ENCODE measurements at places on chromosomes 5 and 9.

GRCh38 chr5:3564827-3565518 is 30.7 kb upstream of the IRX1 start:
- H3K4me1 ChIP-seq, result no peaks in the 10 kb centered on the region
- no peaks in the 10 kb centered on the region for H3K36me3 ChIP-seq
- DNase-seq, result no peak
- no peak overlapping the region for H3K27ac ChIP-seq

DNA sequence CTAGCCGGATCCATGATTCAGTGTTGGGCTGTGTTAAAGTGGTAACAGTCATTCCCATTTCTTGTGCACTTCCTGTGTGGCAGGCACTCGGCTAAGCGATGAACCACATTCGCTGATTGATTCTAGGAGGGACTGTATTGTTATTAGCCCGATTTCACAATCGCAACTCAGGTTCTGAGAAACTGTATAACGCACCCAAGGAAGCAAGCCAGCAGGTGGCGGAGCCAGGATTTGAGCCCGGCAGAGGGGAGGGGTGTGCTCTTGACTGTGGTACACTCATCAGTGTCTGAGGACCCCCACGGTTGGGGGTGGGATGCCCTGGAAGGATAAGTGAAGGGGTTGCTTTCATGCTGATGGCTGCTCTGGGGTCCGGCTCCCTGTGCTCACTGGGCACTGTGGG is 34.7 kb downstream of the LRSAM1 start:
- peak overlapping the region; percentile 49 for H3K4me3 ChIP-seq
- H3K36me3 ChIP-seq, result peaks cover 25% of the 10 kb centered on the region
- H3K4me1 ChIP-seq, result no peaks in the 10 kb centered on the region
- no peak overlapping the region for H3K27ac ChIP-seq
- no peak for DNase-seq
- H3K27me3 ChIP-seq, result peaks cover 3% of the 10 kb centered on the region

DNA sequence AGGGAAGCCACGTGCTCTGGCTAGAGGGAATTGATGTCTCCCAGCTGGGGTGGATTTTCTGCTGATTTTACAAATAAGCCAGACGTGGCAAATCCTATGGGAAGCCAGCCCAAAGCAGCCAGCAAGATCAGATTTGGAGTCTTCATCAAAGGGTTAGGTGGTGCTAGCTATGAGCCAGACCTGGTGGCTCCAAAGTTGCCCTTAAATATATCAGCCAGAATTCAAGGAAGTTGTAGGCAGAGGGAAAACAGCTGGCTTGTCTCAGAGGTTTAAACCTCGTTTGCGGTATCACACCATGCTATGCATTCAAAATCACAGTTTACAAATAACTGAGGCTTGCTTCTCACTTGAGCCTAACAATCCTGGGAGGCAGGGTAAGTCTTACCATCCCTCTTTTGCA is 313.2 kb downstream of the MLLT3 start:
- no peak overlapping the region for H3K4me3 ChIP-seq
- no peaks in the 10 kb centered on the region for H3K36me3 ChIP-seq
- H3K4me1 ChIP-seq, result peaks cover 15% of the 10 kb centered on the region
- no peak overlapping the region for H3K27ac ChIP-seq

DNA sequence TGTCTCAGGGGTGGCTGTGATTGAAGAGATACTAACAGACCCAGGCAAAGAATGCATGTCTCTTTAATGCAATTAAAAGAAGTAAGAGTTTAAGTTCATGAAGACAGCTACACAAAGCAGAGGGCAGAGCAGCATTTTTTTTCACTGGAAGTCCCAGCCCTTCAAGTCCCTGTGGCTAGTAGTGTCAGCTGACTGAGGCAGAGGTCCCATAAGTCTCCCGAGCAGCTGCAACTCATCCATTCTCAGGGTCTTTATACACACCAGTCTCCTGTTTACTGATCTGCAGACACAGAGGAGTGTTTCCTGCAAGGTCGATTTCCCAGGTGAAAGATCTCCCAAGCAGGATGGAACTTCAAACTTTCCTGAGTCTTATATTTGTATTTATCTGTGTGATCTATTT is 169.4 kb upstream of the GLRA1 start:
- H3K4me1 ChIP-seq, result no peaks in the 10 kb centered on the region
- DNase-seq, result no peak
- no peak overlapping the region for H3K4me3 ChIP-seq
- H3K36me3 ChIP-seq, result no peaks in the 10 kb centered on the region
- no peaks in the 10 kb centered on the region for H3K27me3 ChIP-seq

- no peak overlapping the region for H3K4me3 ChIP-seq
- no peaks in the 10 kb centered on the region for H3K36me3 ChIP-seq
- H3K27ac ChIP-seq, result no peak overlapping the region
- peaks cover 4% of the 10 kb centered on the region for H3K27me3 ChIP-seq
Observed at GRCh38 chr9:125425170-125425897, 163.7 kb downstream of the GAPVD1 start.

DNA sequence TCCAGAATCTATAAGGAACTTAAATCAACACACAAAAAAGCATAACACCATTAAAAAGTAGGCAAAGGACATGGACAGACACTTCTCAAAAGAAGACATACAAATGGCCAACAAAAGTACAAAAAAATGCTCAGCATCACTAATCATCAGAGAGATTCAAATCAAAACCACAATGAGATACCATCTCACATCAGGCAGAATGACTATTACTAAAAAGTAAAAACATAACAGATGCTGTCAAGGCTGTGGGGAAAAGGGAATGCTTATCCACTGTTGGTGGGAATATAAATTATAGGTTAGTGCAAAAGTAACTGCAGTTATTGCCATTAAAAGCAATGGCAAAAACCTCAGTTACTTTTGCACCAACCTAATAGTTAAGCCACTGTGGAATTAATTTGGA is 32.2 kb upstream of the SPATA31D4 start:
- H3K27ac ChIP-seq, result no peak overlapping the region
- no peak for DNase-seq
- H3K4me1 ChIP-seq, result peaks cover 5% of the 10 kb centered on the region
- H3K36me3 ChIP-seq, result no peaks in the 10 kb centered on the region
- H3K27me3 ChIP-seq, result no peaks in the 10 kb centered on the region

GRCh38 chr9:138013836-138014562 is 136.4 kb downstream of the CACNA1B start:
- no peaks in the 10 kb centered on the region for H3K4me1 ChIP-seq
- no peak for DNase-seq
- peaks cover 3% of the 10 kb centered on the region for H3K36me3 ChIP-seq
- no peak overlapping the region for H3K27ac ChIP-seq
- H3K4me3 ChIP-seq, result no peak overlapping the region
- H3K27me3 ChIP-seq, result peaks cover 12% of the 10 kb centered on the region

- no peak overlapping the region for H3K4me3 ChIP-seq
- no peak for DNase-seq
- peaks cover 14% of the 10 kb centered on the region for H3K4me1 ChIP-seq
- H3K27me3 ChIP-seq, result no peaks in the 10 kb centered on the region
- H3K27ac ChIP-seq, result no peak overlapping the region
- peaks cover 29% of the 10 kb centered on the region for H3K36me3 ChIP-seq
Observed at GRCh38 chr5:157468293-157468965, 8.4 kb downstream of the NIPAL4 start.

DNA sequence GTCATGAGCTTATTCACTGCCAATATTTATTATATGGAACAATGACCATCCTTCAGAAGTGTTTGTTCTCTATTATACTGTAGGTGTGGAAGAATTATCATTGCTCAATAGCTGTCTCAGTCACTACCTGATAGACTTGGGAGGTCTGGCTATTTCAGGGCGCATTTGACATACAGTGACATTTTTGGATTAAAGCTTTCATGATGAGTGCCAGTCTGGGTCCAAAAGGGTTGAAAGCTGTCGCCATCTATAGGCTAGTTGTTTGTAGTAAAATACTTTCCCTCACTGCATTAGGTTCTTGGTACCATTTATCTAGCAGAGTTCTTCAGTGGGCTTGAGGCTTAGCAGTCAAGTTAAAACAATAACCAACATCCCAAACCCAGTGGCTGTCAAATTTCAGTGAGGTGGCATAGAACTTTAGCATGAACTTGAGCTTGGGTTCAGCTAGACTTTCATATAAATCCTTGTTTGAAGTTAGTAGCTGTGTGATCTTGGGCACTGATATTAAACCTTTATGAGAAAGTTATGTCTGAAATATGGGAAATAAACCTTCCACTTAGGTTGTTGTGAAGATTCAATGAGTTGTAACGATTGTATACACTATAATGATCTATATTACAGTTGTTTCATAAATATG is 110.5 kb upstream of the CDKN2B start:
- peaks cover 9% of the 10 kb centered on the region for H3K4me1 ChIP-seq
- H3K36me3 ChIP-seq, result no peaks in the 10 kb centered on the region
- no peak overlapping the region for H3K27ac ChIP-seq
- peaks cover 3% of the 10 kb centered on the region for H3K27me3 ChIP-seq
- no peak overlapping the region for H3K4me3 ChIP-seq

DNA sequence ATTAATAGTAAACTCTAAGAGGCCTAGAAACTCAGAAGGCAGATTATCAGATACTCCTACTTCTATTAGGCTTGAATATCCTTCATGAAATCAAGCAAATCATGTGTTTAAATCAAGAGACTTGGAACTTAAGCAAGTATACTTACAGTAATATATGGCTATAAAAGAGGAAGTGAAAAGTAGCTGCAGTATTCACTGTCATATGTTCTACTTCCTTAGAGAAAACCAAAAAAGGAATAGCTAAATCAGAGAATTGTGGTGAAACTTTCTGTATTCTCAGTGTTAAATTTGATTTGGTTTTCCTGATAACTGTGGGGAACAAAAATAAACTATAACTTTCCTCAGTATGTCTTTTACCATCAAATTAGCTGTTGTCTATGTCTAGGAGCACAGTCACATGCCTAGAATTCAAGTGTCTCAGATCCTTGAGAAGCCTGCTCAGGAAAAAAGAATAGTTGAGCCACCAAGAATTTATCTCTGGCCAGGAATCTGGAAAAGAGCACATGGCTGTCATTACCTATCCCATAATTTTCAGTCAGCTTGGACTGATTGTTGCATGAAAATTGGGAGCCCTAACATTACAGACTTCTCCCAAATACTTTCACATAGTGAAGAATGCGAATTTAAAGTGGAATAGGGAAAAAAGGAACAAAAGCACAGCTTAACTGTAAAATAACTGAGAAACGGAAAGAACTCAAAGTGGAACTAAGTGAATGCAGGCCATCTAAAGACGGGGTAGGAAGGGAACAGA is 1.7 kb downstream of the FKBP15 start:
- H3K36me3 ChIP-seq, result peaks cover 8% of the 10 kb centered on the region
- H3K27ac ChIP-seq, result no peak overlapping the region
- peak overlapping the region; percentile 97 for H3K4me3 ChIP-seq
- peaks cover 8% of the 10 kb centered on the region for H3K27me3 ChIP-seq
- no peak for DNase-seq

- H3K36me3 ChIP-seq, result no peaks in the 10 kb centered on the region
- H3K4me3 ChIP-seq, result no peak overlapping the region
- peaks cover 34% of the 10 kb centered on the region for H3K4me1 ChIP-seq
- no peak for DNase-seq
Observed at GRCh38 chr9:113625486-113625885, 162.0 kb downstream of the RGS3 start.

GRCh38 chr5:53512539-53512938 is 32.1 kb downstream of the FST start:
- H3K4me1 ChIP-seq, result no peaks in the 10 kb centered on the region
- peaks cover 4% of the 10 kb centered on the region for H3K27me3 ChIP-seq
- no peak overlapping the region for H3K4me3 ChIP-seq
- no peak overlapping the region for H3K27ac ChIP-seq
- peaks cover 7% of the 10 kb centered on the region for H3K36me3 ChIP-seq

- H3K4me1 ChIP-seq, result peaks cover 9% of the 10 kb centered on the region
- H3K36me3 ChIP-seq, result peaks cover 4% of the 10 kb centered on the region
- H3K4me3 ChIP-seq, result no peak overlapping the region
- H3K27me3 ChIP-seq, result no peaks in the 10 kb centered on the region
- H3K27ac ChIP-seq, result no peak overlapping the region
Observed at GRCh38 chr9:79656169-79656568, 84.4 kb downstream of the TLE4 start.

DNA sequence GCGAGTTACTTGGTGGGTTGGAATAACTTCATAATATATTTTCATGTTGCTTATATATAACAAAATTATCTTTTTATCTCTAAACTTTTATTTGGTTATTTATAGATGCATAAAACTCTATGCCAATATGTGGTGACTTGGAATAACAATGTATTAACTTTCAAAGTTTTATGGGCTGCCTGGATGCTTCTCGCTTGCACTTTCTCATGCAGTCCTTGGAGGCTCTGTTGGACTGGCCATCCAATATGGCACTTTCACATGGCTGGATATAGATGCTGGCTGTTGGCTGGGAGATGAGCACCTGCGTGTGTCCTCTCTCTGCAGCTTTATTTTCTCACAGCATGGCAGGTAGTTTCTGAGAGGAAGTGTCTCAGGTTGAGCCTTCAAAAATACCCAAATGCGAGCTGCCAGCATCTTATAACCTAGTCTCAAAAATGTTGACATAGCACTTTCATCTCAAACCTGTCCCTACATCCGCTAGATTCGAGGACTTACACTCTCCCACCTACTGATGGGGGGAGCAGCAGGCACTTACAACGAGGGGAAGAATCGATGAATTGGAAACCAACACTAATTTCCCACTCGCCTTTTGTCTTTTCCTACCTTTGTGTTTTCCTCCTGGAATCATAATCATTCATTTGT is 48.3 kb upstream of the SMARCA2 start:
- H3K27ac ChIP-seq, result no peak overlapping the region
- H3K36me3 ChIP-seq, result peaks cover 4% of the 10 kb centered on the region
- no peaks in the 10 kb centered on the region for H3K4me1 ChIP-seq
- no peak overlapping the region for H3K4me3 ChIP-seq
- no peak for DNase-seq
- no peaks in the 10 kb centered on the region for H3K27me3 ChIP-seq

DNA sequence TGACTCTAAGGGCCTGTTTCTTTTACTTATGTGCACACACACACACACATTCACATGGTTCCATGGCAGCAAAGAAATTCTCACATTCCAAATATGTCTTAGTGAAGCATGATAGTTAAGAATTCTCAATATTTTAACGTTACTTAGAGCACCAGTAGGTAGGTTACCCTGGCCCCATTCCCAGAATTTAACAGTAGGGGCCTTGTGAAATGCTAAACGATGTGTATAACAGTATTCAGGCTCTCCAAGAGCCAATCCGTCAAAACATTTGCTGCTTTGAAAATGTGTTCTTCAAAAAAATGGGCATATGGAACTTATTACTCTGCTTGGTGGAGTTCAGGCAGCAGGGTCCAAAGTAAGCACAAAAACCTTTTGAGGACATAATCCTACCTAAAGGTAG is 93.7 kb upstream of the DAB2 start:
- H3K4me3 ChIP-seq, result no peak overlapping the region
- DNase-seq, result no peak
- H3K27ac ChIP-seq, result no peak overlapping the region

- no peaks in the 10 kb centered on the region for H3K36me3 ChIP-seq
- H3K4me1 ChIP-seq, result no peaks in the 10 kb centered on the region
- H3K4me3 ChIP-seq, result no peak overlapping the region
Observed at GRCh38 chr9:115018547-115019435, 88.4 kb upstream of the TNFSF8 start.

- no peaks in the 10 kb centered on the region for H3K4me1 ChIP-seq
- no peaks in the 10 kb centered on the region for H3K27me3 ChIP-seq
- DNase-seq, result no peak
- no peaks in the 10 kb centered on the region for H3K36me3 ChIP-seq
- H3K27ac ChIP-seq, result no peak overlapping the region
Observed at GRCh38 chr9:81207651-81208050, 481.7 kb downstream of the TLE1 start.

- H3K4me3 ChIP-seq, result no peak overlapping the region
- peaks cover 12% of the 10 kb centered on the region for H3K36me3 ChIP-seq
- no peak overlapping the region for H3K27ac ChIP-seq
- H3K4me1 ChIP-seq, result peaks cover 9% of the 10 kb centered on the region
- H3K27me3 ChIP-seq, result peaks cover 13% of the 10 kb centered on the region
- DNase-seq, result no peak
Observed at GRCh38 chr5:132480042-132480441, 10.5 kb downstream of the IRF1 start.

- peak overlapping the region; percentile 2 for H3K4me3 ChIP-seq
- H3K27me3 ChIP-seq, result peaks cover 3% of the 10 kb centered on the region
- peaks cover 12% of the 10 kb centered on the region for H3K4me1 ChIP-seq
- DNase-seq, result peak; percentile 78
- H3K27ac ChIP-seq, result no peak overlapping the region
- H3K36me3 ChIP-seq, result no peaks in the 10 kb centered on the region
Observed at GRCh38 chr9:95044731-95045508, 272.6 kb downstream of the FANCC start.
